Activated CD4-positive, alpha-beta T cell treated with anti-CD3 and anti-CD28 coated beads for 1 hour (primary cell): ENCODE measurements at places on chromosomes 7 and 10.

DNA sequence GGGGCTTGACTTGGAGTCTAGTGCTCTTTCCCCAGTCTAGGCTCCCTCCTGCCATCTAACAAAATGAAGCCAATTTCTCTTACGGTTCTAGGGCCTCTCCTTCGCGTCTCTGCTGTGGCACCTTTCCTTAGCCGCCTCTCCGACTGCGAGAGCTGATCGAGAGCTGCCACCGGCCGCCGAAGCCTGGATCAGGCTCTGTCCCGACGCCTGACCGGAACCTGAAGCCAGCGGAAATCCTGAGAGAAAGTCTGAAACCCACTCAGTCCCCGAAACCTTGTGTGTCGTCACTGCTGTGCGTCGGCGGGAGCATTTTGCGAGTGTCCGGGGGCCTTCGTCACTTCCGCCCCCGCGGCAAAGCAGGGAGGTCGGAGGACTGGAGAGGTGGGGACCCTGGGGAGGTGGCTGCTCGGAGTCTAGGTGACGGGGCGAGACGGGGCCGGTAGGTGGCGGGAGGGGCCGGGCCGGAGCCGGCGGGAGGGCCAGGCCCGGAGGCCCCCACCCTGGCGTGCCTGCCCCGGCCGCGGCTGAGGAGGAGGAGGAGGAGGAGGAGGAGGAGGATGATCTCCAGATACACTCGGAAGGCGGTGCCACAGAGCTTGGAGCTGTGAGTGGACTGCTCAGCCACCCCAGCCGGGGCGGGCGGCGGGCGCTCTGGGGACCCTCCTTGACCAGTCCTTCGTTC lies at the start of the genes ECD and FAM149B1:
Gene ECD (minus strand): TSS at position 226 of the 682 bp plus-strand sequence. CDS start 4,071 bp downstream, outside the sequence.
Gene FAM149B1 (plus strand): TSS at position 337 of the 682 bp plus-strand sequence. CDS start 221 bp downstream, at position 558.
- DNase-seq = peak; percentile 89

GRCh38 chr7:121062671-121063279 lies 74.3 kb downstream of the CPED1 start:
- DNase-seq = no peak

- DNase-seq = no peak
These were observed 268.0 kb downstream of the ADRA2A start for GRCh38 chr10:111344804-111345203.

GRCh38 chr7:108282427-108282996 lies 152.4 kb upstream of the LAMB4 start:
- DNase-seq = no peak

- no peak for DNase-seq
These were observed 68.5 kb downstream of the GNAT3 start for GRCh38 chr7:80443325-80443724.

DNA sequence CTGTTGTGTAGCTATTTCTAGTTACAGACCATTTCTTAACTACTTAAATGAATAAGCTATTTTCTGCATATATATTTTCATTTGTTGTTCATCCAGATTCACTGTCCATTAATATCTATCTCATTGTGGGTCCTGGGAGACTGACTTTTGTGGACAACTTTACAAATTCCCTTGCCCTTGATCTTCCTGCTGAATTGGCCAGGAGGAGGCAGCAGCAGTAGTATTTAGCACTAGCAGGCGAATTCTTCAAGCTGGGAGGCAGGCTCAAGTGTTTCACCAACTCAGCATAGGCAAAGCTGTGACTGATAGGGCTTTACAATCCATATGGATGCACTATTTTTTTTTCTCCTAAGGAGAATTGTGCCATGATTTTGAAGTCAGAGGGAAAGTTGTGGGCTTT lies 461.0 kb upstream of the NRG3 start:
- no peak for DNase-seq

GRCh38 chr10:30456266-30456665 lies 22.3 kb downstream of the MAP3K8 start:
- DNase-seq = no peak

GRCh38 chr10:80100861-80101695 lies 22.6 kb downstream of the TMEM254 start:
- DNase-seq = no peak

- DNase-seq = no peak
These were observed 20.6 kb downstream of the CLRN3 start for GRCh38 chr10:127872011-127872761.

DNA sequence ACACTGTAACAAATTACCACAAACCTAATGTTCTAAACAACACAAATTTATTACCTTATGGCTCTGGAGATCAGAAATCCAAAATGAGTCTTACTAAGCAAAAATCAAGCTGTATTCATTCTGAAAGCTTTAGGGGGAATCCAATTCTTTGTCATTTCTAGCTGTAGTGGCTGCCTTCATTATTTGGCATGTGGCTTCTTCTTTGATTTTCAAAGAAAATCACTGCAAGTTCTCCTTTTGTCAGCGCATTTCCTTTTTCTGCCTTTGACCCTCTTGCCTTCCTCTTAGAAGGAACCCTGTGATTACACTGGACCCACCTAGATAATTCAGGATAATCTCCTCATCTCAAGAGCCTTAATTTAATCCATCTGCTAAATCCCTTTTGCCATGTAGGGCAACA lies 36.9 kb downstream of the ZPBP start:
- no peak for DNase-seq

- no peak for DNase-seq
These were observed 127.1 kb downstream of the NXPH1 start for GRCh38 chr7:8560501-8560900.

GRCh38 chr10:61100887-61101286 lies 156.9 kb upstream of the RHOBTB1 start:
- no peak for DNase-seq

DNA sequence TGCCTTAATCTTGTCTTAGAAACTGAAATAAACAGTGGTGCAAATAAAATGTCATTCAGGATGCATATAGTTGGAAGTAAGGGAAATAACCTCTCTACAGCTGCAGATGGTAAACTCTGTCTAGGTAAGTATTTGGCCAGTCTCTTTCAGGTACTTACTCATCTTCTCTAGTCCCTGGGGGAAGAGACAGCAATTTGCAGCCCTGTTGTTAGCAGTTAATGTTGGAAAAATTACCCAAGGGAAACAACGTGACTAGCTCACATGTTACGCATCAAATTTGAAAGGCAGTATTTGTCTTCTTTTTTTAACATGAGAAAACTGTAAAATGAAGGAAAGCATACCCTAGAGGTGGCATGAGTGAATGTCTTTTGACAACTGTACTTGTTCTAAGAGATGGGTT lies 3.2 kb upstream of the HUS1 start:
- no peak for DNase-seq

DNA sequence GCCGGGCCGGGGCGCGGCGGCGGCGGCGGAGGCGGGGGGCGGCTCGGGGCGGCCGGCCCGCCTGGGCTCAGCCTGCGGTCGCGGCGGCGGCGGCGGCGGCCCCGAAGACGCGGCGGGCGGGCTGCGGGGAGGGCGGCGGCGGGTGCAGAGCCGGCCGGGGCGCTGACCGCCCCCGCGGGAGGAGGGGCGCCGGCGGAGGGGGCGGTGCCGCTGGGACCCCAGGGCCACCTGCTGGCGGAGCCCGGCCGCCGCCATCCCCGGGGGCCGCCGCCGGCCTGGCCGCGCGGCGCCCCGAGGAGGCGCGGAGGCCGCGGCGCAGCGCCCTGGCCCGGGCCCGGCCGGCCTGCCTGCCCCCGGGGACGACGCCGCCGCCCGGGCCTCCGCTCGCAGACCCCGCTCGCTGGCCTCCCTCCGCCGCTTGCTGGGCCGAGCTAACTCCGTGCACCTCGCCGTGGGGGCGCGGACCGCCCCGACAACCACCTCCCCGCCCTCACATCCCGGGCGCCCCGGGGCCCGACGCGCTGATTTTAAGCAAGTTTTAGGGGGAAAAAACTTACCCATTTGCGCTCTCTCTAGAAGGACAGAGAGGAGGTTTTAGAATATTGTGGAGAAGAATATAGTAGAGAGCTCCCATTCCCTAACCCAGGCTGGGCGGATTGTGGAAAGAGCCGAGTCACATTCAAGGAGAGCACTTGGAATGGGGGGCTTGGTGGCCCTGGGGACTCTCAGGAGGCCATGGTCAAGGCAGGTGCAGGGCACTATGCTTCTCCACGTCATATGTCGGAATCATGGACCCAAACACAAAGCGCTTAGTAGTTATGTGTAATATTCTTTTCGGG lies at the start of gene BEND7:
Gene BEND7 (minus strand): TSS at position 140 of the 839 bp plus-strand sequence. CDS start 481 bp downstream, outside the sequence.
- DNase-seq = no peak

DNA sequence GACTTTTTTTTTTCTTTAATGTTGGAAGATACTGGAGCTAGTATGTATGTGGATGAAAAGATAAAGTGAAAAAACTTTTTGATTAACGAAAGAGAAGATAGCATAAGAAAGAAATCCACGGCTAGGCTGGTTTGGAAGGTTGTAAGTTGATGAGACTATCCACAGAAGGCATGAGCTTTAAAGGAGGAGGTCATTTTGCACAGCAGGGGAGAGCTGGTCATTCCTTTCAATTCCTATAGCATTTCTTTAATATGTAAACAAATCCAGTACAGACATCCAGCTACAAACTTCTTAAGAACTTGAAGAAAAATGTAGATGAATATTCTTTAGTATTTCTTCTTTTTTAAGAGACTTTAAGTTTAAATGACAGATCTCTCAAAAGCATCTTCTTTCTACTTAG lies 281.3 kb downstream of the CACNA2D1 start:
- no peak for DNase-seq

GRCh38 chr7:84790882-84791281 lies 396.0 kb downstream of the SEMA3D start:
- DNase-seq = no peak

DNA sequence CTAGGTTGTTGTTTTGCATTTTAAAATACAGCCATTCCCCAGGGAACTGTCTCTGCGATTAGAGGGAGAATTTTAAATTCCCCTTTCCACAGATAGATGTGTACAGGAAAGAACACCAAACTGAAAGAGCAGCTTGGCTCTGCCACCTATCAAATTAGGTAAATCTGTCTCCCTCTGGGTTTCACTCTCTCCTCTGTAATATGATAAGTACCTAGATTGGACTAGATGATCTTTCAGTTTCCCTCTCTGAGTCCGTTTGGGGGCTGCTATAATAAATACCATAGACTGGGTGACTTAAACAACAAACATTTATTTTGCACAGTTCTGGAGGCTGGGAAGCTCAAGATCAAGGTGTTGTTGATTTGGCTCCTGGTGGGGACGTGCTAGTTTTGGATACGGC lies 186.0 kb downstream of the KIF20B start:
- no peak for DNase-seq

GRCh38 chr10:28842321-28842720 lies 165.0 kb downstream of the BAMBI start:
- DNase-seq = no peak

GRCh38 chr7:19413443-19413965 lies 268.3 kb upstream of the FERD3L start:
- no peak for DNase-seq

DNA sequence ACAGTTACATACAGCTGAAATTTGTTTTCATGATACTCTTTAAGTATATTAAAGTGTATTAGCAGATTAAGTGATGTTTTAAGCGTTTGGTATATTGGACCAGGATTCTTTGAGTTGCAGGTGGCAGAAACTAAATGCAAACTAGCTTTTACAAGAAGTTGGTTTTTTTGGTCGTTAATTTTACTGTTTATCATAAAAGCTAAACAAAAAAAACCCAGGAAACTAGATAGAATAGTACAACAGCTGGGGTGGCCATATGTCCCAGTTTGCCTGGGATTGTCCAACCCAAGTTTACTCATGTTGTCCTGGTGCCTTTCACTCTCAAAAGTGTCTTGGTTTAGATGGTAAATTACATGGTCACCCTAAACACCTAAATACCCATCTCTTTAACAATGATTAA lies 108.7 kb downstream of the PHTF2 start:
- DNase-seq = no peak

GRCh38 chr7:41738806-41739205 lies 35.9 kb upstream of the INHBA start:
- DNase-seq = no peak

- DNase-seq = no peak
These were observed 800 bp downstream of the MINDY3 start for GRCh38 chr10:15859509-15859905.

DNA sequence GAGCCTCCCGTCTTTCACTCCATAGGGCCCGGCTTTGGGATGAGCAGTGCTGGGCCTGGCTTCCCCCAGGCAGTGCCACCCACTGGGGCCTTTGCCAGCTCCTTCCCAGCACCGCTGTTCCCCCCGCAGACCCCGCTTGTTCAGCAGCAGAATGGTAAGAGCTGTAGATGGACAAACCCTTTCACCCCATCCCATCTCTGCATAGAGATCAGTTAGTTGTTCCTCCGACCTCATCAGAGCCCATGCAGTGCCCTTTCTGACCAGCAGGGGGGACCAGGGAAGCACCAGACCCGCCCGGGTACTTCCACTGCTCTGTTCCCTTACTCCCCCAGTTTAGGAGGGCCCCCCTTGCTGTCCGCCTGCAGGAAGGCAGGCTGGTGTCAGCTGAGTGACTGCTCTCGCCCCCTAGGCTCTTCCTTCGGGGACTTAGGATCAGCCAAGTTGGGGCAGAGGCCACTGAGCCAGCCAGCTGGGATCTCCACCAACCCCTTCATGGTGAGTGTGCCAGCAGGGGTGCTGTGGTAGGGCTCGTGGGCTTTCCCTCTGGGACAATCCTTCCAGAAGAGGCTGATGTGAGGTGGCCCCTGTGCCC lies 9.8 kb downstream of the SAP25 start:
- DNase-seq = peak; percentile 74

DNA sequence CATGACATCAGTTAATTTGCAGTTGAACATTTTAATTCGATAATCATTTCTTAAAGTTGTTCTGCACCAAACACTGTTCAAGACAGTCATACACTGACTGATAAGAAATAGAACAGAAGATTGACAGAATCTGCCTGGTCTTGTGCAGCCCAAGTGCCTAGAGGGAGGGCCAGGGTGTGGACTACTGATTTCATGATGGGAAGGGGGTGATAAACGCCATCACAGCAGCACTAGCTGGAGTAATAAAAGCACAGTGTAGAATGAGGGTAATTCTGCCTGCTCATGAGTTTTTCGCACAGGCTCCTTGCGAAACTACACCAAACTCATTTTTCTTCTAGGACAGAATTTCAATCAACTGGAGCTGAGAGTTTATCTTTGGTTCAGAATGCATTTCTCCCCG lies 270.1 kb downstream of the ARL4A start:
- DNase-seq = no peak

DNA sequence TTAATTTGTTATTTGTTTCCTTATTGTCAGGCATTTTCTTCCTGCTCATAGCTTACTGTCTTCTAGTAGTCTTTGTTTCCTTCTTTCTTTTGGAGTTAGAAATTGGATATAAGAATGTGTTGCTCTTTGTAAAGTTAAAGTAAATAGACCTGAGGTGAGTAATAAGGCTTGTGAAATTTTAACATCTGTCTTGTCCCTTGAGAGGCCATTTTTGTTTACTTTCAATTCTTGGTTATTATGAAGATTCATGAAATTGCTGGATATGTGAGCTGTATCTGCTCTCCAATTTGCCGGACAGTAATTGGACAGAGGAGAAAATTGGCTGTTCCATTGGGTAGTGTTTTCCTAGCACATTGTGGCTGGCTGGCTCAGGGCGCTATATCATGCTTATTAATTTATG lies 260.7 kb downstream of the EXOC4 start:
- DNase-seq = no peak

DNA sequence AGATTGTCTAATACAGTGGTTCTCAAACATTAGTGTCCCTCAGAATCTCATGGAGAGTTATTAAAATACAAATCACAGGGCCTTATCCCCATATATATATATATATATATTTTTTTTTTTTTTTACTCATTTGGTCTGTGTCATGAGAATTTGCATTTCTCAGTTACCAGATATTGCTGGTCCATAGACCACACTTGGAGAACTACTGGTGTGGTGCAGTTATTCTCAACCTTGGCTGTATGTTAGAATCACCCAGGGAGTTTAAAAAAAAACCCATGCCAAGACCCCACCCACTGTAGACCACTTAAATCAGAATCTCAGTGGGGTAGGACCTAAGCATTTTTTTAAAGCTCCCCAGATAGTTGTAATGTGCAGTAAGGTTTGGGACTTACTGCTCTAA lies 179.9 kb downstream of the AUTS2 start:
- no peak for DNase-seq

- DNase-seq = no peak
These were observed 205.1 kb upstream of the SEMA3A start for GRCh38 chr7:84399661-84400060.
